ENCODE measurements at places on chromosomes 5 and 9.
A peak's percentile ranks its signal among the peaks of the same experiment; 100 is the strongest.

GRCh38 chr9:126860757-126861466 lies 473 bp downstream of the ZBTB34 start:
- H3K27me3 ChIP-seq: no peaks in the 10 kb centered on the region
- H3K4me1 ChIP-seq: peaks cover 27% of the 10 kb centered on the region
- H3K27ac ChIP-seq: peak overlapping the region; percentile 89
- peak; percentile 45 for ATAC-seq
- H3K4me3 ChIP-seq: peak overlapping the region; percentile 78

- no peak overlapping the region for H3K27ac ChIP-seq
- H3K4me1 ChIP-seq: peaks cover 15% of the 10 kb centered on the region
- H3K36me3 ChIP-seq: no peaks in the 10 kb centered on the region
Measured at GRCh38 chr9:91795598-91796241, 154.3 kb downstream of the ROR2 start.

- peaks cover 17% of the 10 kb centered on the region for H3K27me3 ChIP-seq
- no peak for ATAC-seq
- H3K4me1 ChIP-seq: no peaks in the 10 kb centered on the region
- H3K27ac ChIP-seq: no peak overlapping the region
Measured at GRCh38 chr5:83714810-83715209, 5.8 kb downstream of the HAPLN1 start.

DNA sequence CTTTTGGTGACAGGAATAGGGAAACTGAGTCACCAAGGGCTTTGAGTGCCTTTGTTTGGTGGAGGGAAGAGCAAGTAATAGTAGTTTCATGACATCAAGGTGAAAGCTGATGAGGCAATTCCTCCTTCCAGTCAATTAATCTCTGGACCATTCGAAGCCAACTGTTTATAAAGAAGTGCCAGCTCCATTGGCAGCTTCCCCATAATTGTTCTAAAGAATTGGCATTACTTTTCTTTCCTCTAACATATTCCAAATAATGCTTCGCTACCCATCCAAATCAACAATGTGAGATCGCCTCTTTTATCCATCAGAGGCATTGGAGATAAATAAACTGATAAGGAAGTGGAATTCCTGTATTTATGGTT lies 132.4 kb downstream of the NPR3 start:
- no peak overlapping the region for H3K4me3 ChIP-seq
- H3K36me3 ChIP-seq: no peaks in the 10 kb centered on the region

- H3K4me1 ChIP-seq: peaks cover 38% of the 10 kb centered on the region
- peaks cover 8% of the 10 kb centered on the region for H3K36me3 ChIP-seq
- no peak overlapping the region for H3K27ac ChIP-seq
- ATAC-seq: no peak
Measured at GRCh38 chr5:135028791-135029476, 5.1 kb downstream of the PITX1 start.

DNA sequence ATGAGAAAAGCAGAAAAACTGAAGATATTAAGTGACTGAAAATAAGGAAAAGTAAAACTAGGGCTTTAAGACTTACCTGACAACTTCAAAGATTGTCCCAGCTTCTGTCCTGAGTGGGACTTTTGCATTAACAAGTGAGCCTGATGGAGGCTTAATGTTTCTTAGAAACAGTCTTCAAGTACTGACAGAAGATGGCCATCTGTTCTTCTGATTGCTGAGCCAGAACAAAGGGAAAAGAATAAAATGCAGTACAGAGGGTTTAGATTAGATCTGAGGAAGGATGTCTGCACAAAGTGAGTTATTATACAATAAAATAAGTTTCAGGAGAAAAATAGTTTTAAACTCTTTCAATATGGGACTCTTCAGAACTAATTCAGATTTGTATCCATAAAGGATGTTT lies 500.7 kb downstream of the CETN3 start:
- no peak overlapping the region for H3K27ac ChIP-seq
- no peaks in the 10 kb centered on the region for H3K27me3 ChIP-seq
- H3K36me3 ChIP-seq: no peaks in the 10 kb centered on the region
- no peaks in the 10 kb centered on the region for H3K4me1 ChIP-seq
- ATAC-seq: no peak

DNA sequence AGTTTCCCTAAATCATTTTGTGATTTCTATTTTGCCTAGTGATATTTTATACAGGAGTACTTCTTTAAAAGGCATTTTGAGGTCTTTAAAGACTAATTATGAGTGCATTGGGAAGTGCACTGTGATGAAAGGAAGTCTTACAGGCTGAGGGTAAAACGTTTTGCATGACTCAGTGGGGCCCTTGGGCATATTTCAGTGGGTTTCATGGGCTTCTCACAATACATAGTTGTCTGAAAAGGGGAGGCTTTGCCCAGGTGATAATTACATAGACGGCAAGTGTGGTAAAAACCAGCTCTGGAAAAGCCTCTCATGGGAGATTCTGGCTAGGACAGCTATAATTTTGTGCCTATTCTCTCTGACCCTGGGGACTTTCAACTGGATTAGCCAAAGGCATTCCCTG lies 387.2 kb downstream of the ARHGEF28 start:
- H3K27me3 ChIP-seq: peaks cover 18% of the 10 kb centered on the region
- no peak overlapping the region for H3K4me3 ChIP-seq
- no peaks in the 10 kb centered on the region for H3K36me3 ChIP-seq
- no peak overlapping the region for H3K27ac ChIP-seq

DNA sequence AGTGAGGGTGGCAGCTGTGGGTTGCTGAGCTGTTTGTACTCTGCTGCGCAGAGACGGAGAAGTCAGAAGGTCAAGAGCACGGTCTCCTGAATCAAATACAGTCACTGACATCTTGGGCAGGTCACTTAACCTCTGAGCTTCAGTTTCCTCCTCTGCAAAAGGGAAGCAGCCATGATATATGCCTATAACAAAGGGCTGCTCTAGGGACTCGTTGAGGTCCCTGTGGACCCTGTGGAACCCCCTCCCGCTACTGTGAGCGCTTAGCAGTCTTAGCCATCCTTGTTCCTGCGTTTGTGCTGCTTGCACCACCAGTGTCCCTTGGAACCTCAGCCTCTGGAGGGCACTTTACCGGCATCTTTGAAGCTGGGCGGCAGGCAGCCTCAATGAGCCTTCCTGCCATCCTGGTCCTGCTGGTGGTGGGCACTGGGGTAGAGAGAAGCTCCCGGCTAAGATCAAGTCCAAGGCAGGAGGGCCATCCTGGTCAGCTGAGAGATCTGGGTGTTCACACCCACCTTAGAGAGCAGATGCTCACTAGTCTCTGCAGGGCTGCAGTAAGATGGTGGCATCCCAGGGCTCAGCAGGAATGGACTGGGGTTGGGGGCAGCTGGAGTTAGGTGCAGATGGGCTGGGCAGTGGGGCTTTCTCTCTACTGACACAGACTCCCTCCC lies 8.7 kb downstream of the JADE2 start:
- ATAC-seq: peak; percentile 61
- no peaks in the 10 kb centered on the region for H3K27me3 ChIP-seq
- H3K4me3 ChIP-seq: peak overlapping the region; percentile 21
- peaks cover 94% of the 10 kb centered on the region for H3K4me1 ChIP-seq
- peaks cover 37% of the 10 kb centered on the region for H3K36me3 ChIP-seq

- H3K36me3 ChIP-seq: peaks cover 46% of the 10 kb centered on the region
- no peak for ATAC-seq
- H3K27ac ChIP-seq: no peak overlapping the region
- H3K4me1 ChIP-seq: peaks cover 18% of the 10 kb centered on the region
Measured at GRCh38 chr5:149765932-149766331, 35.8 kb downstream of the PPARGC1B start.

GRCh38 chr5:126351153-126351552 lies 72.1 kb upstream of the GRAMD2B start:
- H3K4me3 ChIP-seq: no peak overlapping the region
- no peaks in the 10 kb centered on the region for H3K4me1 ChIP-seq
- ATAC-seq: no peak
- H3K36me3 ChIP-seq: no peaks in the 10 kb centered on the region
- H3K27me3 ChIP-seq: peaks cover 37% of the 10 kb centered on the region

DNA sequence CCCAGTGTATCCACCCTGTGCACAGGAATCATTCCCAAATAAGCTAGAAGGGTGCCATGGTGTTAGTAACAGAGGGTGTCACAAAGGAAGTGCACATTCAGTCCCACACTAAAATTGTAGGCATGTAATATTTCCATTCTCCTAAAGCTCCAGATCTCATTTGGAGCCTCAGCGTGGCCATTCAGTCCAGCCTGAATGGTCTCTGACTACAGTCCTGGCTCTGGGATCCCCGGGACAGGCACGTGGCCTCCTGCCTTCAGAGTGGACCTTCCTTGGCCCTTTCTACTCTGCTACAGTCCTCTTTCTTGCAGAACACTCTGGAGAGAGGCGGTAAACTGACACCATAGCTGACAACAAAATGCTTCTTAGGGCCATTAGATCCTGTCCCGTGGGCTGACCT lies 243.9 kb downstream of the IRX2 start:
- no peaks in the 10 kb centered on the region for H3K27me3 ChIP-seq
- no peak overlapping the region for H3K27ac ChIP-seq
- no peak overlapping the region for H3K4me3 ChIP-seq
- no peak for ATAC-seq
- H3K36me3 ChIP-seq: no peaks in the 10 kb centered on the region

DNA sequence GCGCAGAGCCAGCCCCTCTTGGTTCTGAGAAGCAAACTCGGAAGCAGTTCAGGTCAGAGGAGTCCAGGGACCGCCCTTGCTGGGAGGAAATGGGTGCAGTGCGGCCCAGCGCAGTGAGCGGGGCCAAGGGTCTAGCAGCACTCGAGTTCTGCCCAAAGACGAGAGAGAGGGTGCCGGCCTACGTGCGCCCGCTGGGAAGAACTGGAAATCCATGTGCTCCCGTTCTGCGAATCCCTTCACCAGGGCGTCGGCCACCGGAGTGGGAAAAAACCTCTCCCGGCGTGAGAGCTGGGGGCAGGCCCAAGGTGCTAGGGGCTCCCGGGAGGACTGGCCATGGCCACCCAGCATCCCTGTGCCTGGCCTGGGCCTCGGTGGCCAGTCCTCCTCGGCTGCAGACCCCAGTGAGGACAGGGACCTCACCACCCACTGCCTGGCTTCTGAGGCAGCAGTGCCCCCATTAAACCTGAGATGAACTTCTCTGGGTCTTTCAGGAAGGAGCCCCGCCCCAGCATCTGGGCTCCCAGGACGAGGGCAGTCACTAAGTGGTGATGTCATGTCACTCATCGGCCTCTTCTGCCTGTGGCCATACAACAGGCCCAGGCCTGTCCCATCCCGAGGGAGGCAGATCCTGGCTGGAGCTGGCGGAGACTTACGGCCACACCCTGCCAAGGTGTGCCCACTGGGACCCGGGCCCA lies 10.6 kb downstream of the TMEM250 start:
- H3K27ac ChIP-seq: peak overlapping the region; percentile 87
- H3K36me3 ChIP-seq: no peaks in the 10 kb centered on the region
- peaks cover 10% of the 10 kb centered on the region for H3K27me3 ChIP-seq
- no peak for ATAC-seq

Data from stimulated activated memory B cell treated with anti-CD40 and anti-IgM and Interleukin-4, amounts not matched to agents 10 μg/mL and 1 μg/mL and 100 μg/mL, for 72 hours (primary cell).